ENCODE measurements at places on chromosomes 5 and 9. TPM values are rescaled to one million over a fixed set of nuclear protein-coding genes. Genes with fewer than 3 reads are reported as not detected.

DNA sequence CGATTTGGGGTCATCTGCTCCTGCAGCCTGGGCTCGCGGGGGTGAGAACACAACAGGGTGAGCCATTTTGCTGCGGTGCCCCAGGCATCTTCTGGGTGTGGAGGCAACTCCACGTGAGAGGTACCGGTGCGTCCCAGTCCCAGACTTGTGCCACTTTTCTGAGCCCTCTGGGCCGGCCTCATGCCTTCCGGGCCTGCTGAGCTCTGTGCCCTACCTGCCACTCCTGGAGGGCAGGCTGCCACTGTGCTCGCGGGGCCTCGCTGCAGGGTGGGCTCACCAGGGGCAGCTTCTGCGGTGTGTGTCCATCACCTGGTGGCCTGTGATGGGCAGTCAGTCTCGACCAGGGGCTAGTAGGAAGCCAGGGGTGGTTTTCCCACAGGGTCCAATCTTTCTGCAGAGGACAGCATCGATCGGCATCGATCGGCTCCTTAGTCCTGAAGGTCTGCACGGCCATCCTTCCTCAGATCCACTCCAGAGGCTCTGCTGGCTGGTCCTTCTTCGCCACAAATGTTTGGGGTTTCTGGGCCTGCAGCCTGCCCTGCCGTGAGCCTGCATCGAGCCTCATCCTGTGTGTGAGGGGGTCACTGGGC is 22.6 kb downstream of the IRX4 start:
- H3K4me1 ChIP-seq, result no peaks in the 10 kb centered on the region
- no peaks in the 10 kb centered on the region for H3K36me3 ChIP-seq
- DNase-seq, result no peak
- H3K4me3 ChIP-seq, result no peak overlapping the region

PCDHGB5 gene
- total RNA-seq, result 0.15 TPM

DNA sequence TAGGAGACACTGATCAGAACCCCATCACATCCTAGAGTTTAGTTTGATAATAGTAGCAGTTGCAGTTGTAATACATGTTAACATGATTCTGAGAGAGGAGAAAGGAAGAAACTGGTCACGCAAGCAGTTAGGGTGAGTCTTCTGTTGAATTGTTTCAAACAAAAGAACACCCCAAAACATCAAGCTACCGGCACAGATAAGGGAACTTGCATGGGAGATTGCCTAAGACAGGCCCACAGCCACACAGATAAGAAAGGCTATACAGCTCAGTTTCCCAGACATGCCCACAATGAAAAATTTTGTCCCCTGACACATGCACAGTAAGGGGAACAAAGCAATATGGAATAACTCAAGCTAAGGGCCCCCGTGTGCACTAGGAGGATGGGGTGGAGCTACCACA is 15.9 kb downstream of the HSPB3 start:
- H3K4me3 ChIP-seq, result no peak overlapping the region
- H3K27ac ChIP-seq, result no peak overlapping the region
- H3K27me3 ChIP-seq, result no peaks in the 10 kb centered on the region

DNA sequence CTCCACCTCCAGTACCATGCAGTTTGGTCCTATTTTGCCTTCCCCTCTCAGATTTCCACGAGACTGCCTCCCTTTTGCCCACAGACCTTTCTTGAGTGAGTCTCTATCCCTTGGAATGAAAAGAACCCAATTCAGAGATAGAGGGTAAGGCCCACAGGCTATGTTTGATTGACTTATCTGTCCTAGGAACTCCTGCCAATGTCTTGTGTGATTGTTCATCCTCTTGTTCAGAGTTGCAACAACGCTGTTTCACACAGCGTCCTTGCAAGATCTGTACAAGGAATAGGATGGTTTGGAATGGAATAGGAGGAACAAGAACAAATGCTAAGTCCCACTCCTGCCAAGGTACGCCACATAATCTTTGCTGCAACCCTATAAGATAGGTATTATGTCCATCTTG is 142.2 kb upstream of the ABCA1 start:
- H3K4me1 ChIP-seq, result peaks cover 29% of the 10 kb centered on the region
- DNase-seq, result no peak
- no peak overlapping the region for H3K27ac ChIP-seq
- no peak overlapping the region for H3K4me3 ChIP-seq
- H3K27me3 ChIP-seq, result no peaks in the 10 kb centered on the region

GRCh38 chr9:91677331-91677730 is 253.7 kb upstream of the NFIL3 start:
- no peak overlapping the region for H3K4me3 ChIP-seq
- H3K36me3 ChIP-seq, result no peaks in the 10 kb centered on the region
- DNase-seq, result no peak
- H3K27ac ChIP-seq, result no peak overlapping the region
- no peaks in the 10 kb centered on the region for H3K27me3 ChIP-seq

GRCh38 chr9:29212397-29213387 is 1639.4 kb upstream of the C9orf72 start:
- H3K4me1 ChIP-seq, result no peaks in the 10 kb centered on the region
- no peak overlapping the region for H3K4me3 ChIP-seq
- H3K27ac ChIP-seq, result no peak overlapping the region
- H3K36me3 ChIP-seq, result no peaks in the 10 kb centered on the region
- DNase-seq, result no peak

PDGFRB gene
- total RNA-seq, result 0.34 TPM

P4HA2 gene
- total RNA-seq, result 29.0 TPM

PCDHGB1 gene
- 0.15 TPM for total RNA-seq

GRCh38 chr5:102895976-102896375 is 140.9 kb downstream of the PAM start:
- no peak overlapping the region for H3K4me3 ChIP-seq
- H3K27me3 ChIP-seq, result no peaks in the 10 kb centered on the region
- no peaks in the 10 kb centered on the region for H3K4me1 ChIP-seq
- H3K36me3 ChIP-seq, result no peaks in the 10 kb centered on the region
- no peak for DNase-seq
- no peak overlapping the region for H3K27ac ChIP-seq

INSL6 gene
- not detected for total RNA-seq

- no peaks in the 10 kb centered on the region for H3K27me3 ChIP-seq
- no peak overlapping the region for H3K27ac ChIP-seq
- DNase-seq, result no peak
- H3K4me3 ChIP-seq, result no peak overlapping the region
- H3K4me1 ChIP-seq, result no peaks in the 10 kb centered on the region
- no peaks in the 10 kb centered on the region for H3K36me3 ChIP-seq
These were observed 1255.2 kb downstream of the EFNA5 start for GRCh38 chr5:106415541-106415940.

- no peak overlapping the region for H3K27ac ChIP-seq
- H3K36me3 ChIP-seq, result no peaks in the 10 kb centered on the region
- no peak overlapping the region for H3K4me3 ChIP-seq
- DNase-seq, result no peak
- H3K27me3 ChIP-seq, result no peaks in the 10 kb centered on the region
- no peaks in the 10 kb centered on the region for H3K4me1 ChIP-seq
These were observed 473.0 kb downstream of the PLK2 start for GRCh38 chr5:57986761-57987341.

- H3K27me3 ChIP-seq, result no peaks in the 10 kb centered on the region
- H3K4me3 ChIP-seq, result no peak overlapping the region
- no peak overlapping the region for H3K27ac ChIP-seq
- peaks cover 24% of the 10 kb centered on the region for H3K4me1 ChIP-seq
- no peaks in the 10 kb centered on the region for H3K36me3 ChIP-seq
These were observed 203.6 kb upstream of the DAB2 start for GRCh38 chr5:39628348-39628747.

FNBP1 gene
- 25.0 TPM for total RNA-seq

GRCh38 chr5:53784596-53784995 is 224.2 kb downstream of the NDUFS4 start:
- H3K27ac ChIP-seq, result no peak overlapping the region
- no peaks in the 10 kb centered on the region for H3K36me3 ChIP-seq
- DNase-seq, result no peak
- H3K4me3 ChIP-seq, result no peak overlapping the region

IER5L gene
- 195 TPM for total RNA-seq

- peaks cover 6% of the 10 kb centered on the region for H3K4me1 ChIP-seq
- H3K27me3 ChIP-seq, result no peaks in the 10 kb centered on the region
- DNase-seq, result no peak
- no peak overlapping the region for H3K4me3 ChIP-seq
- H3K36me3 ChIP-seq, result no peaks in the 10 kb centered on the region
These were observed 5.1 kb downstream of the AMACR start for GRCh38 chr5:34002629-34003328.

- DNase-seq, result peak; percentile 22
- H3K27me3 ChIP-seq, result no peaks in the 10 kb centered on the region
- H3K4me3 ChIP-seq, result no peak overlapping the region
- peaks cover 13% of the 10 kb centered on the region for H3K4me1 ChIP-seq
These were observed 32.0 kb upstream of the TMED7 start for GRCh38 chr5:115657881-115658233.

GRCh38 chr5:123207852-123208251 is 118.8 kb downstream of the PRDM6 start:
- DNase-seq, result no peak
- no peak overlapping the region for H3K27ac ChIP-seq
- no peaks in the 10 kb centered on the region for H3K36me3 ChIP-seq
- no peak overlapping the region for H3K4me3 ChIP-seq

DNA sequence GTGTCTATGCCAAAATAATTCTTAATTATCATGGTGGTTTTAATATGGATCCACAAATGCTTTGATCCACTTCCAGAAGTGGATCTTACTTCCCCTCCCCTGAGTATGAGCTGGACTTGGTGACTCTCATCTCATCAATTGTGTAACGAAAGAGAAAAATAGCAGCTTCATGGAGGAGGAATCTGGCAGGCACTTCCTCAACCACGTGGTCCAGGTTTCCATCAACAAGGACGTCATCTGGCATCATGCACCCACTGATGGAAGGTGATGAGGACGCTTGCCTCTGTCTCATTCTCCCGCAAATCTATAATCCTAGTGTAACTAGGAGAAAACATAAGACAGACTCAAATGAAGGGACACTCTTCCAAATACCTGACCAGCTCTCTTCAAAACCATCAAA is 54.6 kb upstream of the S1PR3 start:
- no peak overlapping the region for H3K27ac ChIP-seq
- no peaks in the 10 kb centered on the region for H3K36me3 ChIP-seq
- no peak overlapping the region for H3K4me3 ChIP-seq
- DNase-seq, result no peak

ACTBL2 gene
- total RNA-seq, result 0.07 TPM

PFN3 gene
- total RNA-seq, result not detected

DNA sequence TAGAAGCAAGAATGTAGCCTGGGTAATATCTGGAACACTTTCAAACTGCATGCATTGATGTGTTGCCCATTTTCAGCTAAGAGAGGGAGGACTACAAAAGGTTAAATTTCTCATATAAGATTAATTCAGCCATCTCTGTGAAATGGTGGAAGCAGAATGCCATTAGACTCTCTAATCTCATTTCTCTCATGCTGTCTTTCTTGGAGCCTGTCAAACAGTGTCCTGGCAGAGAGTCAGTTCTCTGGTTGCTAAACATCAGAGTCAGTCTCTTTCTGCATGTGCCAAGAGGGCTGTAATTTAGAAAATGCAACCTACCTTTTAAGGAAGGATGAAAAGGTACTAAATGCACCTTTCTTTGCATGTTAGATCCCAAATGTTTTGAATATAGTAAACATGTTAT is 910 bp upstream of the GARNL3 start:
- H3K36me3 ChIP-seq, result no peaks in the 10 kb centered on the region
- no peaks in the 10 kb centered on the region for H3K27me3 ChIP-seq
- no peaks in the 10 kb centered on the region for H3K4me1 ChIP-seq
- H3K27ac ChIP-seq, result no peak overlapping the region
- no peak overlapping the region for H3K4me3 ChIP-seq

SEC24A gene
- 16.8 TPM for total RNA-seq

PALM2AKAP2 gene
- 0.34 TPM for total RNA-seq

DNA sequence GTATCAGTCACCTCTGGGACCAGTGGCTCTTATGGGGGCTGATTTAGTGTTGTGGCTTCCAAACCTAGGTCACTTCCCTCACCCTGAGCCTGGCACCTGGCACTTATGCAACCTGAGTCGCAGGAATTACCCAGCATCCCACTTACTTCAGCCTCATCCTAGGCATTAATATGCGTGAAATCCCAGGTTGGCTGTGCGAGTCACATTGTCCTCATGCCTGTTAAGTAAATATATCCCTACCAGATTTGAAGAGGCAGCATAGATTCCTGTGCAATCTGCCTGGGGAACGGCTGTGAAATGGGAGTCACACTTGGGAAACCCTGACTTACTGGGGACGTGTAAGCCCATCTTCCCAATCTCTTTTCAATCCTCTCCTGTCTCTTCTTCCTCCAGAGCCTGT is 42.7 kb upstream of the AKNA start:
- no peak for DNase-seq
- no peaks in the 10 kb centered on the region for H3K36me3 ChIP-seq
- no peak overlapping the region for H3K27ac ChIP-seq
- H3K27me3 ChIP-seq, result no peaks in the 10 kb centered on the region

GRCh38 chr5:55852503-55852902 is 1.3 kb downstream of the IL31RA start:
- H3K36me3 ChIP-seq, result no peaks in the 10 kb centered on the region
- H3K4me3 ChIP-seq, result no peak overlapping the region
- no peak overlapping the region for H3K27ac ChIP-seq
- no peak for DNase-seq

- no peak overlapping the region for H3K27ac ChIP-seq
- H3K4me1 ChIP-seq, result no peaks in the 10 kb centered on the region
These were observed 15.3 kb upstream of the PIK3R1 start for GRCh38 chr5:68200288-68200687.

DNA sequence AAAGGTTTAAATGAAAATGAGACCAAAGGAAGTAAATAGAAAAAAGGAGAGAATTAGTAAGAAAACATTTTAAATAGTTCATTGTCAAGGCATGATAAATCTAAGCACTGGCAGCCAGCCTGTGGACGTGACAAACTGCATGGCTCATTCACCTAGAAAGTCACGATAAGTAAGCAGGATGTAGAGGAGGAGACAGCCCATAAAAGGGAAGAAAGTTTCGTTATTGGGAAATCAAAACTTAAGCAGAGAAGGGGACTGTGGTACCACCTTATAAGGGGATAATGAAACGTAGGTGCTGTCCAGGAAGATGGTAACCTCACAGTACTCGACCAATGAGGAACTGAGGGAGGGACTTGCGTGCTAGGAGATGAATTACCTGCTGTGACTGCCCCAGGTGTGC is 494.5 kb upstream of the GRAMD2B start:
- H3K36me3 ChIP-seq, result no peaks in the 10 kb centered on the region
- H3K27me3 ChIP-seq, result no peaks in the 10 kb centered on the region
- H3K4me1 ChIP-seq, result no peaks in the 10 kb centered on the region
- H3K4me3 ChIP-seq, result no peak overlapping the region

PPP2R2B gene
- total RNA-seq, result not detected

GRCh38 chr9:70036641-70037040 is 7.0 kb upstream of the MAMDC2 start:
- peaks cover 4% of the 10 kb centered on the region for H3K4me1 ChIP-seq
- no peak overlapping the region for H3K27ac ChIP-seq
- DNase-seq, result no peak
- H3K27me3 ChIP-seq, result no peaks in the 10 kb centered on the region

GRCh38 chr9:306907-307306 is 92.2 kb downstream of the DOCK8 start:
- no peak for DNase-seq
- no peaks in the 10 kb centered on the region for H3K4me1 ChIP-seq
- no peaks in the 10 kb centered on the region for H3K36me3 ChIP-seq
- no peak overlapping the region for H3K4me3 ChIP-seq
- H3K27ac ChIP-seq, result no peak overlapping the region
- H3K27me3 ChIP-seq, result no peaks in the 10 kb centered on the region

VCAN gene
- 49.9 TPM for total RNA-seq

TMEM252 gene
- not detected for total RNA-seq

GRIN3A gene
- total RNA-seq, result not detected

Measured in HCT116 (cell line).